ENCODE measurements at places on chromosomes 12 and 14.

DNA sequence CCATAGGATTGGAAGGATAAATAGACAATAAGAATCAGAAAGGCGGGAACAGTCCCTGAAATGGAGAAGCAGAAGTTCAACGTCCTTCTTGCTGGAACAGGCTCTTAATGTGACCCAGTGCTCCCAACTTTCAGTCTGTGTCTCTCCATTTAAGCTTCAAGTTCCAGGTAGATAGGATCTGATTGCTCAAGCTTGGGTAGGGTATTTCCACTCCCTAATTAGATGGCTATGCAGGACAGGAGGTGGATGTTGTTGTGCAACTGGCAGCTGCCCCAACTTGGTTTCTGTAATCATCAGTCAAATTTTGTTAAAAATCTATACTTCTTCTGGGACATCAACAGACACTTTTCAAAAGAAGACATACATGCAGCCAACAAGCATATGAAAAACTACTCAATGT, 266.2 kb downstream of the C12orf75 start:
- DNase-seq = no peak

GRCh38 chr12:125734137-125734536, 668.9 kb downstream of the AACS start:
- DNase-seq = no peak

GRCh38 chr14:104681689-104682074, 7.7 kb upstream of the INF2 start:
- peak; percentile 77 for DNase-seq

- no peak for DNase-seq
Measured at GRCh38 chr12:92775416-92775815, 72.6 kb downstream of the PLEKHG7 start.

GRCh38 chr12:110224379-110225304, 56.4 kb upstream of the ATP2A2 start:
- DNase-seq = peak; percentile 76
